ENCODE measurements at places on chromosomes 3 and 15.

DNA sequence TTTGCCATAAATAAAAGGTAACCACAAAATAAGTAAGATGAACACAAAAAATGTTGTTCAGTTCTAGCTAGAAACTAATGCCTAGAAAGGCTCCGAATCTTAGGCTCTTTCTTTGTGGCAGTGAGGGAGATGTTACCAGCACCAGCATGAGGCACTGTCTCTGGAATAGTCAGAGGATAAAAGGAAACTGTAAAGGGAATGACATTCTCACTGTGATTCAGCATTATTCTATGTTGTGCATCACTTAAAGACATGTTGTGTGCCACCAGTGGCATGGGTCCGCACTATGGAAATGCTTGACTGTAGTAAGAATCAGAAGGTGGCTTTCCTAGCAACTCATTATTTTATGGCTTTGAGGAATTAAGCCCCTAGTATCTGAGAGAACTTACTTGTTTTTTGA is 70.8 kb downstream of the SEC22A start:
- DNase-seq: no peak

GRCh38 chr15:40082195-40082883 is 26.3 kb downstream of the BMF start:
- DNase-seq: no peak

DNA sequence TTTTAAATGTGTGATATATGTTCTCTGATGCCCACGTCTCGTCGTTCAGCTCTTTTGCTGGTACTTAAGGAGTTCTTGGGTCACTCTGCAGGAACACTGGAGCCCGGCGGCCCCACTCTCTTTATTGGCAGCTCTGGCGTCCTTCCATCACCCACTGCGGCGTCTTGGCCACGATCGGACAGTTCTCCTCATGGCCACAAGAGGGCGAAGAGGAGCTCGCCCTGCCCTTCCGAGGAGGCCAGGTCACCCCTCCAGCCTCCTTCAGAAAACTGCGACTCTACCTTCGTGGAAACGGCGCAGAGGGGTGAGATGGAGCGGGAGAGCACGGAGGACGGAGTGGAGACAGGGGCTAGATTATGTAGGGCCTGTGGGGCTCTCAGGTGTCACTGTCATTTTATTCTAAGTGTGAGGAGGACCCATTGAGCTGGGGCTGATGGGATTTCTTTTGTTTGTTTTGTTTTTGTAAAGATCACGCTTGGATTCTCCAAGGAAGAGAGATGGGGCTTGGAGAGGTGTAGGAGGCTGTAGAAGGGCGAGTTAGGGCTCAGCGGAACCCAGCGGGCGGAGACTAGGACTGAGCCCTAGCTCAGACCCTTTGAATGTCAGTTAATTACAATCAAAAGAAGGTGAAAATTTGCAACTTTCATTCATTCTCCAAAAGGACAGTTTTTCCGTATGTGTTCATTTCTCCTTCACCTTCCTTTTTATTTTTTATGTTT is 28.0 kb upstream of the GABRA5 start:
- no peak for DNase-seq

- DNase-seq: no peak
Observed at GRCh38 chr3:156131241-156131640, 10.9 kb downstream of the KCNAB1 start.

GRCh38 chr15:58458076-58458475 is 26.3 kb downstream of the LIPC start:
- peak; percentile 69 for DNase-seq

All from kidney (tissue), 22 donors.